Activated T-helper 17 cell treated with anti-CD3 and anti-CD28 coated beads, Interleukin-2, amount 50 U/mL, for 72 hours (primary cell): ENCODE measurements at places on chromosomes 7 and 10. TPM values are rescaled to one million over a fixed set of nuclear protein-coding genes. Genes with fewer than 3 reads are reported as not detected.
A peak's percentile ranks its signal among the peaks of the same experiment; 100 is the strongest.

Gene CELF2
- 139 TPM for total RNA-seq

Gene ASAH2
- total RNA-seq, result 3.1 TPM

Gene CXCL12
- not detected for total RNA-seq

Gene ERVW-1
- not detected for total RNA-seq

Gene SH2D4B
- total RNA-seq, result 0.11 TPM

Gene PAPOLB
- total RNA-seq, result not detected

Gene KCNH2
- total RNA-seq, result 0.32 TPM

Gene DNAAF5
- 39.9 TPM for total RNA-seq

Gene FOXI2
- not detected for total RNA-seq

Gene RELN
- not detected for total RNA-seq

Gene MINPP1
- 8.9 TPM for total RNA-seq

Gene EBLN1
- not detected for total RNA-seq

Gene ENO4
- total RNA-seq, result not detected

Gene MEOX2
- not detected for total RNA-seq

Gene ANKRD30A
- total RNA-seq, result not detected

- no peak for ATAC-seq
Observed at GRCh38 chr7:69436946-69437345, 161.3 kb upstream of the AUTS2 start.

GRCh38 chr7:139431010-139431409, 52.5 kb downstream of the KLRG2 start:
- no peak for ATAC-seq

GRCh38 chr10:1696106-1696505, 41.2 kb downstream of the ADARB2 start:
- no peak for ATAC-seq

DNA sequence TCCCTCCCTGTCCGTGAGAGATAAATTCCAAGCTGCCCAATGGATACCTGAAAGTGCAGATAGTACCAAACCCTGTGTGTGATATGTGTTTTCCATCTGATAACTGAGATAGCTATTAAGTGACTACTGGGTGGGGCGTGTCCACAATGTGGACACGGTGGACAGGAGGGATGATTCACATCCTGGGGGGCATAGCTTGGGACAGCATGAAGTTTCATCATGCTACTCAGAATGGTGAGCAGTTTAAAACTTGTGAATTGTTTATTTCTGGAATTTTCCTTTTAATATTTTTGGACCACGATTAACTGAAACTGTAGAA, 158.6 kb downstream of the CREB5 start:
- no peak for ATAC-seq

- no peak for ATAC-seq
Observed at GRCh38 chr7:28933846-28934320, 24.2 kb downstream of the TRIL start.

GRCh38 chr10:120406376-120406775, 50.7 kb upstream of the PLPP4 start:
- ATAC-seq, result no peak

GRCh38 chr10:3924344-3924743, 139.3 kb upstream of the KLF6 start:
- ATAC-seq, result no peak

DNA sequence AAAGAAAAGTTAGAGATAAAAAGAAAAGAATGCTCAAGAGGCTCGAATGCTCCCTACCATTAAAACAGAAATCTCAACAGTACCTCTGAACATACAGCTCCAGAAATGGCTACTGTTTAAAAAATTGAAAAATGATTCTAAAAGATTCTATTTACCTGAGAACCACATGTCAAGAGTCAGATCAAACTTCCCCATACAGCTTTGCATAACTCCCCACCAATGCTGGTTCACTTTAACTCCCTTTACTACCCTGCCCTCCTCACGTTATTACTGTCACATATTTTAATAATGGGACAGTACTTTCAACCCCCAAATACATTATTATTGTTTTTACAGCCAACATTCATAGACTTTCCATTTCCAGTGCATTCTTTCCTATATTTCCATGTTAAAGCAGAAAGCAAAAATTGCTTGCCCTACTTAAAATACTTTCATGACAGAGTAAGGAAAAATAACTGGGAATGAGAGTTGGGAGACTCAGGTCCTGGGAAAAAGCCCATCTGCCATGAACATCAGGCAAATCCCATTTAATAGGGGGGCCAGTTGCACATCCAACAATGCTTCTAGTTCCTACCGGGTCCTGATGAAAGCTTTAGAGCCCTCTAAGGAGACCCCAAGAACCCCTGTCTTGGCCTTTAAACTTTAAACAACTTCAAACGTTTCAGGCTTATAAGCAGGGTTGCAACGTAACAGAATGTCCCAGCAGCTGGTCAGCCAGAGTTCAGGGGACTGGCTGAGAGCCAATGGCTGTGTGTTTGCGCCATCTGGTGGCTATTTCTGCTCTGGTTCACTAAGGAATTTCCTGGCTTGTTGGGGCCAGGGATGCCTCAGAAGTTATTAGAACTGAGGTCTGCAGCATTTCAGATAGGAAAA, 247.4 kb downstream of the ELMO1 start:
- peak; percentile 44 for ATAC-seq

DNA sequence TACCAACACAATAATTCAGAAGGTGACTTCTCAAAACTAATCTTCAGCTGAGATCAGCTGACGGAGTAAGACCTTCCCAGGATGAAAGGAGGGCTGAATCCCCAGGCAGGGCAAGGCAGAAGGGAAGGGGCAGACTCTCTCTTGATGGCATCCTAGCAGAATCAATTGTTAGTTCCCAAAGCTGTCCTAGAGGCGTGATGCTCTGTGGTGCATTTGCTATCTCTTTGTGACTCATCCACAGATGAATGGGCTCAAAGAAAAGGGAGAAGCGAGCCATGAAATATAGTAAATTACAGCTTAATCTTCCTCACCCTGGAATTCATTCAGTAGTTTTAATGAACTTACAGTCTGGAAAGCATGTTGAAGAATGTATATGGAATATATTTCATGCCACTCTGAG, 37.2 kb downstream of the PDE1C start:
- ATAC-seq, result no peak

GRCh38 chr7:155208681-155209477, 88.8 kb upstream of the INSIG1 start:
- no peak for ATAC-seq

DNA sequence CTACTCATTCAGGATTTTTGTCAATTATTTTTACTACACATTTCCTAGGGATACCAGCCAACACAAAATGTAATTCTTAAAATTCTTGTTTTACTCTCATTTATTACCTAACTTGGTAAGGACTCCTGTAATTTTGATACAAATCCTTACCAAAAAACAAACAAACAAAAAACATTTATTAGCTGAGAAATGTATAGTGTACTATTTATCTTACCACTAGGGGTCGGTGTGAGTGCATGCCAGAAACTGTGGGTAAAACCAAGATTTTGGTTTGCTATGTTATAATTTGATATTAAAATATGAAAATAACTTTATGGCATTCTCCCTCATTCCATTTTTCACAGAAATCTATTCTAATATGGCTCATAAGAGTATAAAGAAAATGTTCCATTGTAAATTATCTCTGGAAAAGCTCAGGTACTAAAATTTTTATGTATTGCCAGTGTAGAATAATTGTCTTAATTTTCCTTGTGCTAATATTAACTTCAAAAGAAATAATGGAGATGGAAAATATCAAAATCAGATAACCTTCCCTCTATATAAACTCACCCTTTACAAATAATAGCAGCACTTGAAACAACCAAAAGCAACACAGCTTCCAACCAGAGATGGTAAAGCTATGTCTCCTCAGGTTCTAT, 290.8 kb upstream of the PCDH15 start:
- ATAC-seq, result no peak

GRCh38 chr7:295155-296154, 5.5 kb downstream of the FOXL3 start:
- no peak for ATAC-seq

GRCh38 chr10:61166065-61166464, 222.1 kb upstream of the RHOBTB1 start:
- no peak for ATAC-seq

DNA sequence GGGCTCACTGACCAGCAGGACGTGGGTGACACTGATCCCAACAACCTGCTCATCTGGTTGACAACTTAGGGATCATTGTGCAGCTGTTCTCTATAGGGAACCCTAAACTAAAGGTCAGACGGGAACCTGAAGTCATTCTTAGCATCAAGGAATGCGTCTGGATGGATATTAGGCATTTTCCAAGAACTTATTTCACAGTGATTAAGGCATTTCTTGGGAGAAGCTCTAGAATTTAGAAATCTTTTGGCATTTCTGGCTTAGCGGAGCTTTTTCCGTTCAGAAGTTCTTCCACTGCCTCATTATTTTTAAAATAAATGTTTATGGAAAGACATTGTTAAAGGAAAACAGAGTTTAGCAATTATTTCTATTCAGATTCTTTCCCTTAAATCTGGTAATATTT, 303.3 kb upstream of the IGFBP3 start:
- no peak for ATAC-seq

- ATAC-seq, result no peak
Observed at GRCh38 chr7:122438492-122438891, 133.9 kb upstream of the FEZF1 start.

DNA sequence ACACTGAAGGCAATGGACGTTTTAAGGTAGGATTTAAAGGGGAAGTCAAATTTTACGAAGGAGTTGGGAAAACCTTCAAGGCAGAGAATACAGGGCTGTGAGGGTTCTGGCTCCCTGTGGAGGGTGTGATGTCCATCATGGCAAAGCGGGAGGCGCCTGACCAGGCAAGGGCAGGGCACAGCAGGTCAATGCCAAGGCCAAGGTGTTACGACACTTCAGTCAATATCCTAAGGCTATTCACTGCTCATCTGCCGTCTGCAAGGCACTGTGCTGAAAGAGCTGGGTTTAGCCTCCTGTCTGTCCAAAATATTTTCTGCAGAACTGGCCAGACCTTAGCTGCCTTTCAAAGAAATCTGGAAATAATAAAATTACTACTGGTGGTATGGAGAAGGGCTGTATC, 297.9 kb upstream of the MGMT start:
- ATAC-seq, result no peak

- ATAC-seq, result no peak
Observed at GRCh38 chr7:47663851-47664250, 81.9 kb upstream of the TNS3 start.

DNA sequence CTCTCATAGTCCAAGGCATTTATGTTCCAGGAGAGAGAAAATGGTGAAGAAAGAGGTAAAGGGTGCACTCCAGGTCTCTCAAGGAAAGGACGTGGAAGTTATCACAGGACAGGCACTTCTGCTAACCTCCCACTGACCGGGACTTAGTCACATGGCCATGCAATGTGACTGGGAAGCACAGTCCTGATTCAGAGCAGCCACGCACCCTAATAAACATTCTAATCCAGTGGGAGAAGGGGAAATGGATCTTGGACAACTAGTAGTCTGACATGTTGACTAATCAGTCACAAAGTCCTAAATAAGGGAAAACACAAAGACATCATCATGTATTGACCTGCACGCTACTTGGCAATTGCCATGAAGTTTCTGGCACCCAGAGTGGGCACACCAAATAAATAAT, 417.5 kb upstream of the ZMIZ1 start:
- no peak for ATAC-seq

DNA sequence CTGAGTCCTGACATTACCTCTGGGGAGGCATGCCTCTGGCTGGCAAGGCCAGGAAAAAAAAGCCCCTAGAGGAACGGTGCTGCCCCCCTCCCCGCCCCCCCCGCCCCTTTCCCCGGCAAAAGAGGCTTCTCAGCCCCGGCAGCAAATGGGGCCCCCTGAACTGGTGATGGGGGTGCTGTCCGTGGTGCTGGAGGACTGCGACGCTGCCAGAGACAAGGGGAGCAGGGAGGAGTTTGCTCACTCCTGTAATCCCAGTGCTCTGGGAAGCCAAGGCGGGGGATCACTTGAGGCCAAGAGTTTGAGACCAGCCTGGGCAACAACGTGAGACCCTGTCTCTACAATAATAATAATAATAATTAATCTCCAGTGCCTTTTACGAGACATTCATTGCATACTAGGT, 23.7 kb downstream of the SRRM3 start:
- no peak for ATAC-seq

DNA sequence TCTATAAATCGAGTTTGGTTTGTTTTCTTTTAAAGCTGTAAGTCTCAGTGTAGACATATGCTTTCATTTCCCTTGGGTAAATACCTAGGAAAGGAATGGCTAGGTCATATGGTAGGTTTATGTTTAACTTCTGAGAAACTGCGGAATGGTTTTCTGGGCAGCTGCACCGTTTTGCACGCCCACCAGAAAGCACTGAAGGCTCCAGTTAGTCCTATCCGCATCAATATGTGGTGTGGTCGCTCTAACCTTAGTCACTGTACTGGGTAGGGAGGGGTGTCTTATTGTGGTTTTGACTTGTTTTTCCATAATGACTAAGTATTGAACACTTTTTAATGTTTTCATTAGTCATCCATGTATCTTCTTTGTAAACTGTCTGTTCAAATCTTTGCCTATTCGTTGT, 279.5 kb upstream of the AKR1E2 start:
- peak; percentile 99 for ATAC-seq

- no peak for ATAC-seq
Observed at GRCh38 chr10:85641479-85642009, 725.1 kb downstream of the GRID1 start.

- peak; percentile 42 for ATAC-seq
Observed at GRCh38 chr7:108413782-108414492, 42.3 kb downstream of the NRCAM start.

DNA sequence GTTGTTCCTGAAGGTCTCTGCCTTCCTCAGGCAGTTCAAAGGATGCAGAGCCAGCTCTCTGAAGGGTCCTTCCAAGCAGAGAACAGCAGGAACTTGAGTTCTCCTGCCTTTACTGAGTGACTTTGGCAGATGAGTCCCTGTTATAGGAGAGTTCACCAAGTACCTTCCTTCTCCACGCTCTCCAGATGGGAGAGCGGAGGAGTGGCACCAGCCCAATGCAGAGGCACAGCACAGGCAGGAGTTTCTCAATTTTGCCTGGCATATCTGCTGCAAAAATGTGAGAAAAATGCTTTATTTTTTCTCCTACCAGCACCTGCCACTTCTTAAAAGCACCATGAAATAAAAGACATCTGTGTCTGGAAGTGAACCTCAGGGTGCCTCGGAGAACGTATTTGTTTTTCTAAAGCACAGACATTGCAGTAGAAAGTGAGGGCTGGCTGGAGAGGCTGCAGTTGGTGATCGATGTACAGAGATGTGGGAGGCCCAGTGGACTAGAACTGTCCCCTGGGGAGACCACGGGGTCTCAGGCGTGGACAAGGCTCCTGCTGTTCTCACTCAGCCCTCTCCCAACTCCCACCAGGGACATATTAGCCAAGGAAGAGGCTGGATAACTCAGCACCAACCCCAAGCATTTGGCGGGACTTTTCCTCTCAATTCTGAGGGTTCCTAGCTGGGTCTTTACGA, 174.5 kb downstream of the WDR37 start:
- no peak for ATAC-seq

GRCh38 chr10:108735380-108735779, 1187.9 kb downstream of the XPNPEP1 start:
- no peak for ATAC-seq

- ATAC-seq, result peak; percentile 91
Observed at GRCh38 chr10:121974535-121975294, at the start of gene NSMCE4A. Gene NSMCE4A (minus strand): TSS chr10:121975217. CDS start chr10:121975165, 52 bp downstream.

- no peak for ATAC-seq
Observed at GRCh38 chr10:113520261-113520660, 32.6 kb upstream of the HABP2 start.

GRCh38 chr10:103500481-103500880, 7.0 kb downstream of the NEURL1 start:
- no peak for ATAC-seq
